B cell (primary cell): ENCODE measurements at places on chromosomes 7 and 10. TPM values are rescaled to one million over a fixed set of nuclear protein-coding genes. Genes with fewer than 3 reads are reported as not detected.
A peak's percentile ranks its signal among the peaks of the same experiment; 100 is the strongest.

The RELN gene
- not detected in 2 replicates for total RNA-seq

The COL28A1 gene
- total RNA-seq = 0.49 and 0.67 TPM in 2 replicates

The COL26A1 gene
- not detected in 2 replicates for total RNA-seq

The WEE2 gene
- not detected in 2 replicates for total RNA-seq

The AS3MT gene
- not detected in 2 replicates for total RNA-seq

- no peak for DNase-seq
Observed at GRCh38 chr7:13829914-13830900, 159.3 kb downstream of the ETV1 start.

DNA sequence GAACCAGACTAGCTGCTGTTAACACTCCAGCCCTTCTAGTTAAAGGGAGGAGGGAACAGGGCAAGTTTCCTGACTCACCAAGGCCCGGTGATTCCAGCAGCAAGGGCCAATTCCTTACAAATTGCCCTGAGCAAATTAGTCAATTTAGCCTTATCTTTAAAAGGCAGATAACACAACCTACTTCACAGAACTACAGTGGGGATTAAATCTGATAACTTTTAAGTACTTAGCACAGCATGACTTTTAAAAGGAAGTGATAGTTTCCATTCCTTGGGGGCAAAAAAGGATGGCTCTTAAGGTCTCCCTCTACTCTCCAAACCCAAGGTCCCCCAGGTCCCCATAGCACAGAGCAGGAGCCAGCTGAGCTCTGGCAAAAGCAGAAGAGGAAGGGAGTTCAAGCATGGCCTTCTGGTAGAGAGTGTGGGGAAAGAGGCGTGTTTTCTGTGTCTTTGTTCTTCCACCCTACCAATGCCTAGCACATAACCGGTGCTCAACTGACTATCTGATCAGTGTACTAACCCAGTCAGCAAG lies 4.0 kb downstream of the CDCA7L start:
- DNase-seq = peak; percentile 74

DNA sequence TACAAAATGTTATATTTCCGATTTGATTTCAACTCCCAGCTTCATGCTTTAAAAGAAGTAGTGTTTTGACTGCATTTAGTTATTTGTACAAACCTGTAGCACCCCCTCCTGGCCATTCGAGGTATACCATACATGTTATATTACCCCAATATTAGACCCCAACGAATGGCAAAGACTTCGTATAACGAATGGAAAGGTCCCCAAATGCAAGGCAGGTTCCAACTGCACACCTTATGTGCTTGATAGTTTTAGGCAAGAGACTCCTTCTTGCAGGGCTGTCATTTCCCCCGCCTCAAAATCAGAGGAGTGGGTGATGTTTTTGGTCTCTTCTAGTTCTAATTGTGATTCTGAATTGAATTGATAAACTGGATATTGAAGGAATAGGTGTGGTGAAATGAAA lies 101.1 kb upstream of the TARP start:
- peak; percentile 72 for DNase-seq

GRCh38 chr7:128909625-128910568 lies 612 bp downstream of the KCP start:
- peak; percentile 19 for DNase-seq

GRCh38 chr10:58554316-58554715 lies 41.6 kb downstream of the BICC1 start:
- DNase-seq = no peak

GRCh38 chr10:62457598-62457997 lies 83.4 kb downstream of the ZNF365 start:
- peak; percentile 30 for DNase-seq

GRCh38 chr7:128755819-128756476 lies 16.8 kb downstream of the CALU start:
- no peak for DNase-seq

DNA sequence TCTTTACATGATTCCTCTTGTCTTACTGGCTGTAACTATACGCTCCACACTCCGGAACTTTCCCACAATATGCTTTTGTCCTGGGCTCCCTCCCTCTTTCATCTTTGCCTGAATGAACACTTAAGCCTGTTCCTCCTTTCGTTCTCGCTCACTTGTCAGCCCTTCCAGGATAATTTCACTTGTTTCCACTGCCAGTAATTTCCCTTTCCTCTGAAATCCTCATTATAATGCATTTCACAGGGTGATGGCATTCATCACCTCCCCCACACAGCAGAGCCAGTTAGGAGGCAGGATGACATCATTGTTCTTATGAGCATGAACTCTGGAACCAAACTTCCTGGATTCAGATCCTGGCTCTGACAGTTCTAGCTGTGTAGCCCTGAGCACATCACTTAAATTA lies 372.6 kb downstream of the GPR158 start:
- DNase-seq = no peak

- DNase-seq = no peak
Observed at GRCh38 chr10:77392236-77392721, 245.3 kb downstream of the KCNMA1 start.

DNA sequence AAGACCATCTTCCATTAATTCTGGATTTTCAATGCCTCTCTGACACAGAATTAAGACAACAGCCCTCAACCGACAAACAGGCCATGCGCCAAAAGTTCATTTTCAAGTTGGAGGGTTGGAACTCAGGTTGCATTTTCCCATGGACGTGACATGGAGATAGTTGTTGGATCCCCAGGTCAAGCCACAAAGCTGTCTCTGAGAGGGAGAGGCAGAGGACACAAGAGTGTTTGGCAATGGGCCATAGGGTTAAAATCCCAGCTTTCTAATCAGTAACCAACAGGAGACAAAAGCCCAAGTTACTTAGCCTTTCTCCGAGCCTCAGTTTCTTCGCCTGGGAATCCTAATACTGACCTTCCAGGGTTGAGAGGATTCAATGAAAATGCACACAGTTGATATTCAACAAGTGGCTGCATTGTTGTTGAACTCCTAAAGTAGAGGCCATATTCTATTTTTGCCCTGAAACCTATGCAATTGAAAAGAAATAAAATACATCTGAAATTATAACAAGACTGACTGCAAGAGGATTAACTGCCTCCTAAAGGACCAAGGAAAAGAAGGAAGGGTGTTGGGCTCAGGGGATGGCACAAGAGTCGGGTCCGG lies 44.3 kb downstream of the SORBS1 start:
- no peak for DNase-seq

- no peak for DNase-seq
Observed at GRCh38 chr7:90607196-90607595, 11.1 kb downstream of the CDK14 start.

GRCh38 chr10:61170594-61170993 lies 226.6 kb upstream of the RHOBTB1 start:
- no peak for DNase-seq

GRCh38 chr7:155874411-155874810 lies 62.1 kb upstream of the SHH start:
- DNase-seq = no peak

- no peak for DNase-seq
Observed at GRCh38 chr7:92268921-92269320, 23.1 kb downstream of the ANKIB1 start.

DNA sequence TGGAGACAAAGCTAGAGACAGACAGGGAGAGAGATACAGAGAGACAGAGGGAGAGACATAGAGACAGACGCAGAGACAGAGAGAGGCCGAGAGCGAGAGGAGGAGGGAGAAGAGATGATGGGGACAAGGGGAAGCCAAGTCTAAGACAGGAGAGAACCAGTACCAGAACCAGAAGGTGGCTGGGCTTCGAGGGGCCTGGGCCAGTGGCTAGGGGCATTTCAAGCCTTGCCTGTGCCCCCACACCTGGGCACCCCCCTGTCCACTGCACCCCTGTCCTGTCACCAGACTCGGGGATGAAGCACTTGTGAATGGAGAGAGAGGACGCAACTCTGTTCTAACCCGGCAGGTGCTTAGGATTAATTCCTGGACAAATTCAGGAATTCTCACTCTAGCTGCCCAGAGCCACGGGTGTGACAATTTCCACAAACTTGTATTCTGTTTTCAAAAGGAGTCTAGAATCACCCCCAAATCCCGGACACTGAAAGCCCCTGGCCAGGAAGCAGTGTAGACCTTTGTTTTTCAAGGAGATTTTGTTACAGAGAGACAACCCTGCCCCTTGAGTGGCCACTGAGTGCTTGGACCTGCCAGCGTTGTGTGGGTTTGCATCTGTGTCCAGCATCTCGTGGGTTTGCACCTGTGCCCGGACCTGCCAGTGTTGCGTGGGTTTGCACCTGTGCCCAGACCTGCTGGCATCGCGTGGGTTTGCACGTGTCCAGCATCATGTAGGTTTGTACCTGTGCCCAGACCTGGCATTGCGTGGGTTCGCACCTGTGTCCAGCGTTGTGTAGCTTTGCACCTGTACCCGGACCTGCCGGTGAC lies 157.3 kb downstream of the WDR37 start:
- no peak for DNase-seq

GRCh38 chr7:132279718-132280117 lies 296.6 kb downstream of the PLXNA4 start:
- DNase-seq = no peak
